ENCODE measurements at places on chromosomes 1 and 21.

GRCh38 chr1:207603777-207604176 lies 41.2 kb upstream of the CR1L start:
- no peak for DNase-seq

DNA sequence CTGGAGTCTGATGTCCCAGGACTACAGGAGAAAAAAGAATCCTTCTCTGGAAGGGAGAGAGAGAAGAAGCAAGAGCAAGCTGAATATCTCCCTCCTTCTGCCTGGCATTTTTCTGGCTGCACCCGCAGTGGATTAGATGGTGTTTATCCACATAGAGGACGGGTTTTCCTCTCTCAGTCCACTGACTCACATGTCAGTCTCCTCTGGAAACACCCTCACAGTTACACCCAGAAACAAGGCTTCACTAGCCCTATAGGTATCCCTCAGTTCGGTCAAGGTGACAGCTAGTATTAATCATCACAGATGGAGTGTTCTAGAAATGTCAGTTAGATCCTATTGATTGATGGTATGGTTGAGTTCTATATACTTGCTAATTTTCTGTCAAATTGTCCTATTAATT lies 87.9 kb downstream of the RHOU start:
- no peak for DNase-seq

GRCh38 chr1:89546082-89546889 lies 21.7 kb downstream of the LRRC8B start:
- DNase-seq: no peak

GRCh38 chr1:191498318-191498717 lies 659.9 kb upstream of the RGS18 start:
- DNase-seq: no peak

DNA sequence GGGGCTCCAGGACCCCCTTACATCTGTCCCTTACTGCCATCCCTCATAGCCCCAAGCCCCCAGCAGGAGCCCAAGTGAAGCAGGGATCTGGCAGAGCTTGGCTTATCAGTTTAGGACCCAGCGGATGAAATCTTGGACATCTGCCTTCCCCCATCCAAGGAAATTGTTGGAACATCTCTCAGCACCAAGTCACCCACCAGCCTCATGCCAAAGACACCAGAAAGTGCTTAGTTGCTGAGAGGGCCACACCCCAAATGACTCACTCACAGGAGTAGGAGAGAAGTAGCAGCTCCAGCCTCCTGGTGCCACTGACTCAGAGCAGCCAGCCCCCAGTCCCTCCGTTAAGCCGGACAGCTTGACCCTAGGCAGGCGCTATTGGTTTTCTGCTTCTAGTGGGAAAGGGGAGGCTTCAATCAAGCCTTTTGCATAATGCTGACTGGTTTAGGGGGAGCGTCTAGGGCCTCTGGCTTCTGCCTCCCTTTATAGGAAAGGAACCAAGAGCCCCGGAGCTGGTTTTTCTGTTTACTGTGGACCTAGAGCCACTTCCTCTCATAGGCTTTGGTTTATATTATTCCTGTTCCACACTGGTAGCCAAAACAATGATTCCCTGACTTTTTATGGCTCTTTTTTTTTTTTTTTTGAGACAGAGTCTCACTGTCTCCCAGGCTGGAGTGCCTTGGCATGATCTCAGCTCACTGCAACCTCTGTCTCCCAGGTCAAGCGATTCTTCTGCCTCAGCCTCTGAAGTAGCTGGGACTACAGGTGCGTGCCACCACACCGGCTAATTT lies 114.2 kb upstream of the IPO9 start:
- no peak for DNase-seq

DNA sequence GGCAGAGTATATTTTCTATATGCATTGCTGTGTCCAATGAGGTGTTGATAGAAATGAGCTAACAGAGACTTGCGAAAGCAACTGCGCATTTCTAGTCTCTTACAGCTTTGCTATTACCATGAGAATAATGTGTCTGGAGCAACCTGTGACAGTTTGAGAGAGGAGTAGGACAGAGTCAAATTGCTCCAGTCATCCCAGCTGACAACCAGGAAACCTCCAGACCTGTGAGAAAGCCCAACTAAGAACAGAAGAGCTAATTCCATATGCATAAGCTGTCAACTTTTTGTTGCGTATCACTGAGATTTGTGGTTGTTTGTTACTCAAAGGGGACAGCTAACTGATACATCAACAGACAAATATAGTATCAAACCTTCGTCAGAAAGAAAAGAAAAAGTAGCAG lies 354.1 kb upstream of the LRRC7 start:
- DNase-seq: no peak

DNA sequence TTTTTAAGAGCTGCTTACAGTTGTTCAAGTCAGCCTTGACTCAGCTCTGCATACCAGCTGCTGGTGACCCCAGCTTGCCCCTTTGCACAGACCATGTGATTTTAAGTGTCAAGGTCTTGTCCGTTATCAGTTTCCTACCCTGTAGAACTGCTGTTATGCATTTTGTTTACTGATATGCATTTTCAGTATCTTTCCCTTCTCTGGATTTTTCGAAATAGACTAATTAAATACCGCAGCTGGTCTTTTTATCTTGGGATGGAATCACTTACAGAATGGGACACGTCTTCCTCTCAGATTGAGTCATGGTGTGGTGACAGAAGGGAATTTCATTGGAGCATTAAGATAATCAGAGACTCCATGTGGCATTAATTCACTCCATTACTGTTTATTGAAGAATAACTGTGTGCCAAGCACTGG lies 145.6 kb downstream of the FMN2 start:
- DNase-seq: no peak

GRCh38 chr1:160285506-160285905 lies 573 bp upstream of the PEX19 start:
- no peak for DNase-seq

- DNase-seq: no peak
These were observed 529 bp downstream of the EGLN1 start for GRCh38 chr1:231421546-231421970.

All from dorsolateral prefrontal cortex (tissue), 122 donors.